ENCODE measurements at places on chromosomes 6 and 20.
A peak's percentile ranks its signal among the peaks of the same experiment; 100 is the strongest.

DNA sequence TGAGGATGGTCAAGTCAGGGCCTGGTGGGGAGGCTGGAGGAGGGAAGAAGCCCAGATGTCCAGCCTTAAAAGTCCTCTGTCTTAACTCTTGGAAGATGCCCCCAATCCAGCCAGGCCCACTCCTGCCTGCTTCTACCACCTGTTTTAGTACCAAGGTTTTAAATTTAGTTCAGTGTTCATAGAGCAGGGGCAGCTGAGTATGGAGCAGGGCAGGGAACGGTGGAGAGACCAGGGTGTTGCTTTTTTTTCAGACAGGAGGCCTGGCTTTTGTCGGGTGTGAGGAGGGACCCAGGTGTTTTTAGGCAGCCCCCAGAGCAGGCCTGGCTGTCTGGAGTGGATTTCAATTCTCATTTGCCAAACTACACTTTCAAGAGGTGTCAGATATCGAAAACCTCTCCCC, 278.8 kb downstream of the CDC5L start:
- DNase-seq: no peak

DNA sequence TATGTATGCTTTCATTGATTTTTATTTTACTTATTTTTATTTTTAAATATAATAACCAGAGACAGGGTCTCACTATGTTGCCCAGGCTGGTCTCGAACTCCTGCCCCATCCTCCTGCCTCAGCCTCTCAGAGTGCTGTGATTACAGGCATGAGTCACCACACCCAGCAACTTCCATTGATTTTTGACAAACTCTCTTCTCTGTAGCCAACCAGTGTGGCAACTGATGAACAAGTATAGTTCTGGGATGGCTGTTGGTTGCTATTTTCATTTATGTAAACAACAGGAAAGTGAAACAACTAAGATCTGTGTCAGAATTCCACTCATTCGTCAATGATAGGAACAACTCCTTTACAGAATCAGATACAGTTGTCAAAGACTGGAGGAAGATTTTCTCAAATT, 356.7 kb upstream of the JARID2 start:
- DNase-seq: no peak

DNA sequence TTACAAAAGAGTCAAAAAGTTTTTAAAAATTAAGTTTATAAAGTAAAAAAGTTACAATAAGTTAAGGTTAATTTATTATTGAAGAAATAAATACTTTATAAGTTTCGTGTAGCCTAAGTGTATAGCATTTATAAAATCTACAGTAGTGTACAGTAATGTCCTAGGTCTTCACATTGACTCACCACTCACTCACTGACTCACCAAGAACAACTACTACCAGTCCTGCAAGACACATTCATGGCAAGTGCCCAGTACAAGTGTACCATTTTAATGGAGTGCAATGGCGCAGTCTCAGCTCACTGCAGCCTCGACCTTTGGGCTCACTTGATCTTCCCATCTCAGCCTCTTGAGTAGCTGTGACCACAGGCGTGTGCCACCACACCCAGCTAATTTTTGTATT, 128.2 kb downstream of the GPX5 start:
- no peak for DNase-seq

- DNase-seq: peak; percentile 73
Measured at GRCh38 chr6:6003621-6004366, 2.9 kb downstream of the NRN1 start.

DNA sequence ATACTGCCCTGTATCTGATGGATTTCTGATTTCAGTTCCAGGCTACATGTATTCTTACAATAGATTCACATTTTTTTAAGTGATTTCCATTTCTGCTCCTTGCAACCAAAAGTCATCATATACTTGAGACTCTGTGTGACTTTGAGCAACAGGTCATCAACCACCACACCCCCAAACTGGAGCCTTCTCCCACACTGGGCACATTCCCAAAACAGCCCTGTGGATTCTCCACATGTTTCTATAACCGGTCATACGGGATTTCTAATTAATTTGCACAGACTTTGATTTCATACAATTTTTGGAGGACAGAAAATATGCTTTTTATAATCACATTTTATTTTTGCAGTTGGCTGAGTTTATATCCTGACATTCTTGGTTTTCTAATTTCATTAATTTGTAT, 317.2 kb upstream of the ID4 start:
- no peak for DNase-seq

DNA sequence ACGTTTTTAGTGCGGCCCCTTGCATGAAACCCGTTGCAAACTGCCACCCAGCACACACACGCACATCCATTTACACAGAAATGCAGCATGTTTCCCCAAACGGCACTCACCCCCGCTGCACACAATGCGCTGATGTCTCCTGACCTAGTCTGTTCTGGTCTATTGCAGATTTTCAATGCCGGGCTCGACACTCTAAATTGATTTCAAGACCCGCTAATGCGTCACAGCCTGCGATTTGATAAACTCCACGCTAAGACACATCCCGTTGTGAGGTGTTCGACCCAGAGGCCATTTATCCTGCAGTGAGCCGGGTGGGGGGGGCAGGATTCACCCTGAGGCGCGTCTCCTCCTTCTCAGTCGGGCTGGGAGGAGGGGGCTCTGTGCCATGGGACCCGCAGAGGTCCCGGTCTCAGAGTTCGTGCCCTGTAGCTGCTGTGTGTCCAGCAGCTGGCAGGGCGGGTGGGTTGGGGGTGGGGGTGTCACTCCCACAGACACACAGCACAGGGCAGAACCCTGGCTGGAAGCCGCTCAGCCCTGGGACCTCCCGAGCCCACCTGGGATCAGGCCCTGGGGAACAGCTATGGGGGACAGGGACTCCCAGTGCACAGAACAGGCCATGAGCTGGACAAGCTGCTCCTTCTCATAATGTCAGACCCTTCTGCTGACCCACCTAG, 367.9 kb downstream of the PREX1 start:
- DNase-seq: no peak

- DNase-seq: no peak
Measured at GRCh38 chr6:98946266-98946878, 1.4 kb downstream of the FBXL4 start.

DNA sequence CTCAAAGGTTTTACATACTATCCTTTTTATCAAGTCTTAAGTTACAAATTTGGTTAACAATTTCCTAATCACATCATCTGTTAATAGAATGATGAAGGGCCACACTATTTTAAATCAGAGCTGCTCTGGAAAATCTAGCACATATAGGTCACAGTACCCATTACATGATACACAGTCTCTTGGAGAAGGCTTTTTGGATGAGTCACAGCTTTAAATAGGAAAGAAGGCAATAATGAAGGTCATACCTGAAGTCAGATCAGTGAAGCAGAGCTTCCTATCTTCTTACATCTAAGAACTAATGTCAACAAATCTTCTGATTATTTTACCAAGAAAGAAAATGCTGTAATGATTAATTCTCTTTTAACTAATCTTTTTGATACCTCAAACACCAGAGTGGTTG, 248.5 kb downstream of the BTBD9 start:
- no peak for DNase-seq

- DNase-seq: no peak
Measured at GRCh38 chr6:1400126-1400850, 10.9 kb downstream of the FOXF2 start.

- no peak for DNase-seq
Measured at GRCh38 chr6:159065759-159066329, 21.1 kb upstream of the TAGAP start.

DNA sequence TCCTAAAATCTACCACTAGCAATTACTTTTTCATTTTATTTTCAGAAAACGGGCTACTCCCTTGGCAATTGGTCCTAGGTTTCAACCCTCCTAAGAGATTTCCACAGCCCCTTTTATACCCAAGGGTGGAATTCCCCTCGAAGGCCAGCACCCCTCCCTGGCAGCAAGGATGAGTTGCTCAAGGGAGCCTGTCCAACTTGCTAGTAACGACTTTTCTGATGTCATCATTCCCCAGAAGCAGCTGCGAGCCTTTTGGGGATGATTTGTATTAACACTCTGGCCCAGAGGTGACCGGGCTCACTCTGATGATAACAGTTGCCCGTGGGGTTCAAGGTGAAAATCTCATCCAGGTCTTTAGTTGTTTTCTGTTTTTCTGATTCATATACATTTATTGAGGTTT, 30.7 kb upstream of the NAA20 start:
- DNase-seq: no peak

DNA sequence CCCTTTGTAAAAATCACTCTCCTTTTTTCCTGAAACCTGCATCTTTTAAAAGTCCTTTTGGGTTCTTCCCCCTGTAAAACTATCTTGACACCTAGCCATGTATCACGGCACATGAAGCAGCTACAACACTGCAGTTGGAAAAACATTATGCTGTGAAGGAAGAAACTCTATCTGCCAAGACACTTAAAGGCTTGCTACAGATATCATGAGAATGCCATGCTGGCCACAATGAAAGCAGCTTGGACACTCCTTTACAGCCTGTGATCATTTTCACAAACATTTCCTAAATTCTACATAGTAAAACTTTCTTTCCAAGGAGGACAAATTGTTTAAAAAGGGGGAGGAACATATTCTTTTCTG, 31.8 kb downstream of the CNKSR3 start:
- DNase-seq: no peak

GRCh38 chr6:170291271-170292110, 613 bp upstream of the DLL1 start:
- no peak for DNase-seq

DNA sequence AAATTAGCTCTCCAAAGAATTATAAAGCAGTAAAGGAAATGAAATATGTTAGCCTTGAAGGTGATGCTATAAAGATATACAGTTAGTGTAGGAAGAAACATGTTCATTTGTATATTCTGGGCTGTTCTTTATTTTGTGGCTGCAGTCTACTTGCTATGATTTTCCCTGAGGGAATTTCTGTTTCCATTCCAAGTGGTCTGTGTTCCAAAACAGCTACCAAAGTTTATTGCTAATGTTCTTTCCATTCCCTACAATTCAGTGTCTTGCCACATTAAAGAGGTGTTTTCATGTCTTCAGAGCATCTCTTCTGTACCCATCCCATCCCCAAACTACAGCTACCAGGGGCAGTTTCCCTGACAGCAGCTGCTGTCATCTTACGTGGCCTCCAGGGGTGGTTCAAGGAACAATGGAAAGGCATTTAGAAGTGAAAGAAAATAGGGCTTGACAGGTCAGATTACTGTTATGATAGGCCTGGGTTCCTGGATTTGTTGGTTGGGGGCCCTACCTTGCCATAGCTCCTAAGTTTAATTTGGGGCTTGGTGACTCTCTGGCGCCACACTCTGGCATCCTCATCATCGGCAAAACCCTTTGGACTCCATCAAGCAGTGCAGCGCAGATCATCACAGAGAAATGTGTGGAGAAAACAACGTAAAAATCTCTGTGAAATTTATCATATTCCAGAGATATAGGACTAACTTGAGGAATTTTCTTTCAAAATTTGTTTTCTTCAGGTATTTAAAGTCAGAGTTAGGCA, 33.8 kb upstream of the AIG1 start:
- no peak for DNase-seq

- no peak for DNase-seq
Measured at GRCh38 chr6:40413239-40413638, 173.9 kb downstream of the LRFN2 start.

- DNase-seq: no peak
Measured at GRCh38 chr6:156854466-156855161, 77.4 kb downstream of the ARID1B start.

DNA sequence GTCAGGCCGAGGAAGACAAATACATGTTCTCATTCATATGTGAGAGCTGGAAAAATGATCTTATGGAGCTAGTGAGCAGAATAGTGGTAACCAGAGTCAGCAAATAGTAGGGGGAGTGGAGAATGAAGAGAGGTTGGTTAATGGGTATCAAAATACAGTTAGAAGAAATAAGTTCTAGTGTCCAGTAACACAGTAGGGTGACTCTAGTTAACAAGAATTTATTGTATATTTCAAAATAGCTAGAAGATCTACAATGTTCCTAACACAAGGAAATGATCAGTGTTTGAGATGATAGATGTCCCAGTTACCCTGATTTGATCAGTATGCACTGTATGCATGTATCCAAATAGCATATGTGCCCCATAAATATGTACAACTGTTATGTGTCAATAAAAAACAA, 128.4 kb downstream of the BCKDHB start:
- no peak for DNase-seq

DNA sequence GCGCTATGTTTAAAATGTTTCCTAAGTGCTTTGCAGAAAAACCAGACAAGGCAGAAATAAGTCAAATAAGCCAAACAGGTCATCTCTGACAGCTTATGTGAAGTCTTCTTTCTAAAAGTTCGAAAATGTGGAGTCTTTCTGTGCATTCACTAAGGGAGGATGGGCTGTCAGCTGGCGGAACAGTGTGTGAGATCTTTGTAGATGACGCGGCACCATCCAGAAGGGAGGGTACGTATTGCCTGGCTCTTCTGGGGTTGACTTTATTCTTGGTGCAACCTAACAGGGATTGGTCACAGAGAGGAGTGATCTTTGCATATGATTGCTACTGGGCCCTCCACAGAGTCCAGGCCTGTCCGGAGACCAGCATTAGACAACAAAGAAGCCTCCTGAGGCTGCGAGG, 114.5 kb upstream of the EDN1 start:
- DNase-seq: no peak

DNA sequence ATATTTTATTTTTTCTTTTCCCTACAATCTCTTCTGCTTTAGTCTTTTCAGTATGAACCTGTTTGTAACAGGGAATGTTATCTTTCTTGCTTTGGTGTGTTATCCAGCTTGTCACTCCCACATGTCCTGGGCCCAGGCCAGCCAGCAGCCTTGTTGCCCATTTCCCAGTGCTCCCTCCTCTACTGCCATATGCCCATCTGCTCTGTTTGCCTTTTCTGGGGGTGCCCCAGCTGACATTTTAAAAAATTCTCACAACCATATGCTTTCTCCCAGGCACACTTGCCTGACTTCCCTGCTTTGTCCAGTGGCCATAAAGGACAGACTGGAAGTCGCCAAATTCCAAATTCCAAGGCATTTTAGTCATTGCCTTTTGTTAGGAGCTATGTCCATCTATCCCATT, 23.6 kb upstream of the LMBRD1 start:
- no peak for DNase-seq

All from type B pancreatic cell (in vitro differentiated cells).